ENCODE measurements at places on chromosomes 11 and 22.
A peak's percentile ranks its signal among the peaks of the same experiment; 100 is the strongest.

DNA sequence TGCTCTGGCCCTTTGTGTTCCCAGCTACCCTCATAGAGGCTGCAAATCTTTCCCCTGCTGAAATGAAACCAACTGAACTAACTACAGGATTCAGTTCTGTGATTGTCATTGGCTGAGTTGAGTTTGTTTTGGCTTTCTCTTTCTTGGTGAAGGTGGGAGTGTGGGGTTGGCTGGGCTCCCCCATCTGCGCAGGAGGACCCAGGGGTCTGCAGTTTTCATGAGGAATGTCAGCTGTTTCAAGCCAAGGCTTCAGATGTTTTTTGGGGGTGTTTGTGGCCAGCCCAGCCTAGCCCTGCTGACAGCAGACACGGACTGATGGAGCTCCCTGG lies 34.0 kb downstream of the LRP5 start:
- DNase-seq: no peak

GRCh38 chr11:76310832-76311595 lies 69.9 kb downstream of the THAP12 start:
- DNase-seq: no peak

DNA sequence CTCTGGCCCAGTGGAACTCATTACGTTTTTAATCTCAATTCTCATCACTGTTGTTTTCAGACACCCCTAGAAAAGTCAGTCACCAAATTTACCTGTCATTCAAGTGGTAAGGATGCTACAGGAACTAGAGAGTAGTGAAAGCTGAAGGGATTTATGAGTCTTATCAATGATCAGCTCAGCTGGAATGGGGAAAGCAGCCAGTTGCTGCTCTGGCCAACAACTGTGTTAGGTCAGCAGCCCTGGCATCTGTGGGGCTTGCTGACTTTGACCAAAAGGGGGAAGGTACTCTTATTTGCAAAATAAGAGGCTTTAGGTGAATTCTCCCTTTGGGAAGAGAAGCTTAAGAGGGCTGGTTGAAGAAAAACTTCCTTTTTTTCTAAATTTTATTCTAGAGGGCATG lies 76.2 kb upstream of the HORMAD2 start:
- no peak for DNase-seq

- DNase-seq: peak; percentile 84
Observed at GRCh38 chr22:50209893-50210292, 9.1 kb downstream of the SELENOO start.

- DNase-seq: no peak
Observed at GRCh38 chr22:45830531-45831245, 146.3 kb downstream of the WNT7B start.

DNA sequence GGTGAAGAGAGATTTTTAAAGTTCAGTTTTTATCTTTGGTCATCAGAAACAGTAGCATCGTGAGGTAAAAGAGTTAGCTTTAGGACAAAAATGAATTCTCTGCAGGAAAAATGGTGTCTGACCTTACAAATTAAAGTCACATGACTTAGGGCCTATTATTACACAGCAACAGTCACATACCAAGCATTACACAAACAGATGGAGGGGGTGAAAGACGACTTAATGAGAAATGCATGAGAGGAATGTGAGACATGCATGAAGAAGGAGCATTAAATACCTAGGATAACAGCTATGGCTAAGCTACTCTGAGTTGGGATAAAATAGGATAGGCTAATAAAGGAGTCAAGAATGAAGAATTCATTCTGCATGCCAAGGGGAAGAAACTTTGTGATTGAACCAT lies 77.5 kb downstream of the BLID start:
- peak; percentile 44 for DNase-seq

DNA sequence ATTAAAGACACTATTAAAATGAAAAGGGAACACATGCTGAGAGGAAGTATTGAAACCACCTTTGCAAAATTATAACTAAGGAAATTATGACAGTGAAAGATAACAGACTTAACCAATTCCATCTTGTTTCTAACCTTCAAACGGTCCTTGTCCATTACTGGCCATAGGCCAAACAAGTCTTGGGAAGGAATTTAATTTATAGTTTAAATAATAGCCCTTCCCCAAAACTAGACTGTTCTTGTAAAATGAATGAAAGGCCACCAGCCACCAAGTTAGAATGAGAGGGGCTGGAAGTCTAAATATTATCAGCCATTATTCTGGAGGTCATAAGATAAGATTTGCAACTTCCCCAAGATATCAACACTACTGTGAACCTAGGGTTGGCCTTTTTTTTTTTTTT lies 1.8 kb upstream of the TALDO1 start:
- DNase-seq: no peak

- no peak for DNase-seq
Observed at GRCh38 chr11:45113807-45114206, 32.6 kb upstream of the PRDM11 start.

GRCh38 chr11:111326824-111327223 lies 28.5 kb downstream of the POU2AF3 start:
- no peak for DNase-seq
